Renal pelvis (tissue), 12 donors: ENCODE measurements at places on chromosomes 7 and 10. TPM values are rescaled to one million over a fixed set of nuclear protein-coding genes. Genes with fewer than 3 reads are reported as not detected.

Gene AQP1
- polyA plus RNA-seq: 206 TPM

Gene OR2A12
- polyA plus RNA-seq: not detected

Gene CPEB3
- polyA plus RNA-seq: 3.6 TPM

Gene NCF1
- 1.5 TPM for polyA plus RNA-seq

Gene SPAM1
- not detected for polyA plus RNA-seq

Gene SUN3
- 0.22 TPM for polyA plus RNA-seq

Gene TNS3
- 93.7 TPM for polyA plus RNA-seq

Gene INA
- polyA plus RNA-seq: 0.31 TPM

Gene FFAR4
- polyA plus RNA-seq: 0.03 TPM

Gene HOXA13
- not detected for polyA plus RNA-seq

Gene ASZ1
- not detected for polyA plus RNA-seq

Gene GPRIN2
- polyA plus RNA-seq: 7.8 TPM

Gene ANXA8
- 0.32 TPM for polyA plus RNA-seq

GRCh38 chr10:93991114-93991513 is 2.6 kb upstream of the PLCE1 start:
- no peak for DNase-seq

DNA sequence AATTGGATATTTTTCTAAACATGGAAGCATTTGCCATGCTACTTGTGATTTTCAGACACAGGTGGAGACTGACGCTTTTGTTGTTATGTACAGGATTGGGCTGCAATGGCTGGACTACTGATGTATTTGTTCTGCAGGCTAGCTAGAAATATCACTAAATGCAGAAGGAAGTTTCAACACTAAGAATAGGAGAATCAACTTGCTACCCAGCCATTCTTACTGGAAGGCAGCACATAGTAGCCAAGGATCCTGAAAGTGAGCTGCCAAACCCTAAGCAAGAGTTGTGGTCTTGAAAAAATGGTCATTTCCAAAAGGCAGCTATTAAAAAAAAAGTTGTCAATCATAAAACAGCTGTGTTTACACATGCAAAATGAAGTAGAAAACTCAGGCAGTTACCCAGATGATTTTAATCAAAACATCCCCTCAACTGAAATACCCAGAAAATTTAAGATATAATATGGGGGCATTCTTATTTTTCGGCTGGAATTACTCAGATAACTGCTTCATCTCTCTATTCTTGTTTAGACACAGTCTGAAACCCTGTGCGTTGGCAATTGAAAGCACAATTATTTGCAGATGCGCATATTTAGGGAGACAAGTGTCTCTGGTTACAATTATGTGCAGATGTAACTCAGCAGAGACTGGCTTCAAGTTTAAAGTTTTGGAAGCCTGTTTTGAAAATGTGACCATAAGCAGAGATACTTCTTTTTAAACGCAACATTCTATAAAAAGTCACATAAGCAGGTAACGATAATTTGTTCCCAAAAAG is 31.2 kb downstream of the GFRA1 start:
- DNase-seq: no peak

DNA sequence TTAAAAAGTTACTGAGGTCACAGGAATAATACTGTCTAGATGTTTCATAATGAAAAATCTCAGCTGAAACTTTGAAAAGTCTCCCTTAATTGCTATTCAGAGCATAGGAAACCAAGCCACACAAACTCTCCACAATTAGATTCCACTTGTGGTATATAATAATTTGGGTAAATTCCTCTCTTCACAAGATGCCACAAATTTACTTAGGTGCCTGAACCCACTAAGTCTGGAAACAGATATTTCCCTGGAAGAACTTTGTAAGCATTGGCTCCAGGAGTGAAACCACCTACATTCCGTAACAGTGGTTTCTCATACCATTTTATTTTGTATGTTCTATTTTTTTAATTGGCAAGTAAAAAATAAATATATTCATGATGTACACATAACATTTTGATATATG is 493.4 kb downstream of the SEMA3D start:
- no peak for DNase-seq

- DNase-seq: no peak
These were observed 110.0 kb upstream of the C7orf33 start for GRCh38 chr7:148480479-148481146.

GRCh38 chr7:85175217-85175616 is 11.6 kb downstream of the SEMA3D start:
- no peak for DNase-seq

- no peak for DNase-seq
These were observed 15.6 kb downstream of the COBL start for GRCh38 chr7:51300762-51301674.

GRCh38 chr10:44805466-44806210 is 105.5 kb upstream of the TMEM72 start:
- no peak for DNase-seq

GRCh38 chr7:76423666-76424412 is 911 bp upstream of the ZP3 start:
- peak; percentile 10 for DNase-seq

DNA sequence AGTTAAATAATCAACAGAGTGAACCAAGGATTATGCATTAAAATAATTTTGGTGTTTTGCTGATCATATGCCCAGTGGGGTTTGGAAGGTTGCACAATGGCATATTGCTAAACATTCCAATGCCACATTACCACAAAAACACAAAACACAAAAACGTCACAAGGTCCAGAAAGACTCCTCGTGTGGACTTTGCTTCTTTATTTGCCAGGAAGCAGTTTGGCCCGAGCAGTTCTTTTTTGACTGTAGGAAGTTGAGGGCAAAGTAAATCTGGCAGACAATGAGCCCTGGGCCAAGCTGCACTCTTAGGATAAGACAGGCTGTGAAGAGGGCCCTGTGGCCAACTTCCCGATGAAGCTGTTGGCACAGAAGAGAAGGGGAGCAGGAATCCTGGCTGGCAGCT is 39.2 kb upstream of the SLC35B4 start:
- DNase-seq: no peak

DNA sequence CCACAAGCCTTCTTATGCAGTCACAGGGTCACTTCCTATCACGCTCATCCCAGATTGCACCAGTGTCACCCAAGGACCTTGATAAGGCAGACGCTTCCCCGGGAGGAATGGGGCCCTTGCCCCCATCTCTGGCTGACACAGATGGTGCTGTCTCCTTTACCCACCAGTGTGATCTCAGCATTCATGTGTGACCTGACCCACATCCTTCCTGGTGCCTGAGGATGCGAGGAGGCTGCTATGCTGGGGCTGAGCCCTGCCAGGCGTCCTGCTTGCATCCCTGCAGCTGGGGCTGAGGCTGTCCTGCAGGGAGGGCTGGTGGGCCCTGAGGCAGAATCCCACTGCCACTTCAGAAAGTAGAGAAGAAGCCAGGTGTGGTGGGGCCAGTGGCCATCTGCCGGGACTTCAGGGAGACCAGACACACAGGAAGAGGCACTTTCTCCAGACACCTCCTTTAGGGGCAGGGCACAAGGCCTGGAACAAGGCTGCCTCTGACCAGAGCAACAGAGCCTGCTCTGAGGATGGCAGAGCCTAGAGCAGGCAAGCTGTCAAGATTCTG is 35.3 kb downstream of the RASGEF1A start:
- no peak for DNase-seq

DNA sequence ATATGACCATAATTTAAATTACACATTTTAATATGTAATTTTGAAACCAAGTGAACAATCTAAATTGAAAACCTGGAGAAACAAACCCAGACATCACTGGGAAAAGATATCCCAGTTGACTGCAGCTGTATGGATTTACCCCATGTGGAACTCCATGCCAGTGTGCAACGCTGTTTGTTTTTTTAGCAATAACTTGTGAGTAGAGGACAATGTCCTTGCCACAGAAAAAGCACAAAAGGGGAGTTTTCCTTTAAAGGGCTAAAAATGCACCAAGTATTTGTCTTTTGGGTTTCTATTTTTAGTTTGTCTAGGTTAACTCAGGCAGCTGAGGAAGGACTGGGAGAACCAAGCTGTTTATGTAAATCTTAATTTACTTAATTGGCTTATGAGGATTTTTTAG is 15.1 kb upstream of the COL17A1 start:
- DNase-seq: no peak

- DNase-seq: no peak
These were observed 62.7 kb downstream of the CYCS start for GRCh38 chr7:25062380-25062779.

DNA sequence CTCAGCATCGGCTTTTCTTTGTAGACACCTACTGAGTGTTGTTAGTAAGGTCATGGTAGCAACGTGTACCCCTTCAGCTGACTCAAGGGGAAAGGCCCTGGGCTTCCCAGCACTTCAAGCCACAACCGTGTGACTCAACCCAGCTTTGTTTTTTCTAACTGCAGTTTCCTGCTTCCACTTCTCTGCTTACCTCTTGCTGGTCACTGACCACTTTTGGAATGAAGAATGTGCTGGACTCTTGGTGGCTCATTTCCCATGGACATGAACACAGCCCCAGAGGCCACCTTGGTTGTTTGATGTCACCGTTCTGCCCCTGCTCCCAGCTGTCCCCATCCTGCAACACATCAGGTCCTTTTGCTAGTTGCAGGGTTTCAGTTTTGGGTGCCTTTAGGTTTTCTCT is 69.5 kb upstream of the ZNF438 start:
- no peak for DNase-seq
